ENCODE measurements at places on chromosomes 7 and 10. TPM values are rescaled to one million over a fixed set of nuclear protein-coding genes. Genes with fewer than 3 reads are reported as not detected.

- no peaks in the 10 kb centered on the region for H3K36me3 ChIP-seq
- no peaks in the 10 kb centered on the region for H3K27me3 ChIP-seq
- no peak for DNase-seq
- H3K4me3 ChIP-seq: no peak overlapping the region
- H3K27ac ChIP-seq: no peak overlapping the region
Observed at GRCh38 chr10:9051328-9051974, 997.0 kb downstream of the GATA3 start.

- H3K4me1 ChIP-seq: no peaks in the 10 kb centered on the region
- DNase-seq: no peak
- H3K27ac ChIP-seq: no peak overlapping the region
- H3K27me3 ChIP-seq: no peaks in the 10 kb centered on the region
- no peaks in the 10 kb centered on the region for H3K36me3 ChIP-seq
Observed at GRCh38 chr10:6514844-6515780, 65.0 kb downstream of the PRKCQ start.

The PVRIG gene
- 1.4 TPM for total RNA-seq

GRCh38 chr7:107394276-107394675 is 75.6 kb upstream of the GPR22 start:
- H3K4me1 ChIP-seq: no peaks in the 10 kb centered on the region
- no peak for DNase-seq
- H3K36me3 ChIP-seq: no peaks in the 10 kb centered on the region
- no peak overlapping the region for H3K4me3 ChIP-seq
- no peak overlapping the region for H3K27ac ChIP-seq

GRCh38 chr7:100163006-100163531 is 4.5 kb upstream of the TRAPPC14 start:
- no peaks in the 10 kb centered on the region for H3K27me3 ChIP-seq
- no peak overlapping the region for H3K27ac ChIP-seq
- peaks cover 4% of the 10 kb centered on the region for H3K4me1 ChIP-seq
- no peak for DNase-seq
- no peaks in the 10 kb centered on the region for H3K36me3 ChIP-seq

The PRRT4 gene
- total RNA-seq: 0.26 TPM

The NPSR1 gene
- not detected for total RNA-seq

DNA sequence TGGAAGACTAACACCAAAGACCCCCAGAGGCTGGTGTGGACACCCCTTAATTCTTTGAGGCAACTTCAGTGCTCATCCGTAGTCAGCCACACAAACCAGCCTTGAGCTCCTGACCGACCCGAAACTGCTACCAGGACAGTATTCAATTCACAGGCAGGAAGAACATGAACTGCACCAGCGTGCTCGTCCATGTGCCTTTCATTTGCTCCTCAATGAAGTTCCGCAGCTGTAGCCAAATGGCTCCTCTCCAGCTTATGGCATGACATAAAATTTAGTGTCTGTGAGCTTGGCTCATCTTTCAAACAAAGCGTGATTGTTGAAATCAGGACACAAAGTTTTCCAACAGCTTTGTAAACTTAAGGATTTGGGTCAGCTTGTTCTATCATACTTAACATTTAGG is 144.1 kb upstream of the FAM171A1 start:
- no peak overlapping the region for H3K4me3 ChIP-seq
- H3K36me3 ChIP-seq: no peaks in the 10 kb centered on the region
- H3K4me1 ChIP-seq: no peaks in the 10 kb centered on the region
- no peaks in the 10 kb centered on the region for H3K27me3 ChIP-seq

DNA sequence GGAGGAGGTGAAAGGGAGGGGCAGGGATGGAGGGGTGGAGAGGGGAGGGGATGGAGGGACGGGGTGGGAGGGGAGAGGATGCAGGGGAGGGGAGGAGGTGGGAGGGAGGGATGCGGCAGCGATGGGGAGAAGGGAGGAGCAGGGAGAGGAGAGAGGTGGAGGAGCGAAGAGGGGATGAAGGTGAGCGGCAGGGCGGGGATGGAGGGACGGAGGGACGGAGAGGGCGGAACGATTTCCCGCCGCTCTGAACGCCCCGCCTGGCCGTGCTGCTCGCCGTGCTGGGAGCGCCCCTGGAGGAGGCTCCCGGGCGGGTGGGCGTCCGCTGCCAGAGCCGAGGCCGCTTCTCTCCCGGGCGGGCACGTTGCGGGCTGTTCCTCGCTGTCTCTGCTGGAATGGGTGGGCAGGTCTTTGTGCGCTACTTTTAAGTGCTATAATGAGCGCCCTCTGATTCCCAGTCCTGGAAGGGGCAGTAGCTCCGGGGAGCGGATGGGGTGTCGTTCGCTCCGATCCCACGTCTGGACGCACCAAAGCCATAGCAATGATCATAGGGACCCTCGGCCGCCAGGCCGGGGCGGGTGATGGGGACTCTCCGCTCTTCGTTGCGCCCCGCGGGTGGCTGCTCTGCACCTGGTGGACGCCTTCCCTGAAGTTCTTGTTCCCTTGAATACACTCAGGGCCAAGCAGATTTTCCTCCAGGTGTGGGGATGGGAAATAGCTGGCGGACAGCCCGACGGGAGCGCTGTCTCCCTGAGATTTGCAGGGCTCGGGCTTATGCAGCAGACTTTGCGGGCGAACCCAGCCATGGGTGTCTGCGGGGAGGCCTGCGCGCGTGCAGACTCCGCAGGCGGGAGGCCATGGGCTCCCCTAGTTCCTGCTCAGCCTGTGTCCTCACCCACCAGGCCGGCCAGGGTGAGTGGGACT is 81.1 kb upstream of the CPXM2 start:
- no peak for DNase-seq
- no peak overlapping the region for H3K27ac ChIP-seq
- no peak overlapping the region for H3K4me3 ChIP-seq
- H3K27me3 ChIP-seq: peaks cover 64% of the 10 kb centered on the region
- no peaks in the 10 kb centered on the region for H3K4me1 ChIP-seq
- no peaks in the 10 kb centered on the region for H3K36me3 ChIP-seq

GRCh38 chr10:119578355-119578754 is 18.4 kb downstream of the TIAL1 start:
- no peak for DNase-seq
- H3K27me3 ChIP-seq: no peaks in the 10 kb centered on the region
- no peak overlapping the region for H3K4me3 ChIP-seq
- H3K4me1 ChIP-seq: no peaks in the 10 kb centered on the region

- no peaks in the 10 kb centered on the region for H3K36me3 ChIP-seq
- no peak for DNase-seq
- no peaks in the 10 kb centered on the region for H3K27me3 ChIP-seq
- H3K4me3 ChIP-seq: no peak overlapping the region
- H3K27ac ChIP-seq: peak overlapping the region; percentile 55
- peaks cover 11% of the 10 kb centered on the region for H3K4me1 ChIP-seq
Observed at GRCh38 chr7:143279186-143280098, 5.3 kb upstream of the TMEM139 start.

DNA sequence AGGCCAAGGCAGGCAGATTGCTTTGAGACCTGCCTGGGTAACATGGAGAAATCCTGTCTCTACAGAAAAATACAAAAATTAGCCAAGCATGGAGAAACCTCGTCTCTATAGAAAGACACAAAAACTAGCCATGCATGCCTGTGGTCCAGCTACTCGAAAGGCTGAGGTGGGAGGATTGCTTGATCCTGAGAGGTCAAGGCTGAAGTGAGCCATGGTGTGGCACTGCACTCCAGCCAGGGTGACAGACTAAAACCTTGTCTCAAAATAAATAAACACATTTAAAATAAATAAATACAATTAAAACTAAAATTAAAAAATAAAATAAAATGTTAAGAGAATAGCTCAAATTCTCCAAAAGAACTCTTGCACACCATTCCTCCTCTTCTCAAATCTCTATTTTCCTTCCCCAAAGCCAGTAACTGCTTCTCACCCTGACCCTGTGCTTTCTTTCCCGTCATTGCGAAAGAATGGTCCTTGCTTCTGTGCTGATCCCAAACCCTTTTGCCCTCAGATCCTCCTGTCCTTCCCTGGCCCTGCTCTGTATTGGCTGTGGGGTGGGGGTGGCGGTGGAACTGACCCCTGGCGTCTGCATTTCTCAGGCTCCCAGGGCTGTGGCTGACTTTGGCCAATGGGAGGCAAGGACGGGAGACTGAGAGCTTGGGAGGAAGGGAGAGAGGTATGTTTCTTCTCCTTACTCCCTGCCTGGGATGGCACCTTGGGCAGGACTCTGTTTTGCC is 12.4 kb downstream of the SRGN start:
- no peak overlapping the region for H3K4me3 ChIP-seq
- H3K36me3 ChIP-seq: peaks cover 31% of the 10 kb centered on the region
- no peak for DNase-seq
- H3K27ac ChIP-seq: no peak overlapping the region

The SPACDR gene
- total RNA-seq: 1.8 TPM

The IGFBP3 gene
- 87.0 TPM for total RNA-seq

- H3K36me3 ChIP-seq: no peaks in the 10 kb centered on the region
- H3K27ac ChIP-seq: peak overlapping the region; percentile 95
- H3K4me1 ChIP-seq: peaks cover 28% of the 10 kb centered on the region
- no peak for DNase-seq
- H3K27me3 ChIP-seq: no peaks in the 10 kb centered on the region
Observed at GRCh38 chr7:2864999-2865670, 21.0 kb upstream of the GNA12 start.

The AGAP9 gene
- 6.0 TPM for total RNA-seq

GRCh38 chr7:74283858-74284447 is 5.3 kb upstream of the CLIP2 start:
- no peak overlapping the region for H3K27ac ChIP-seq
- H3K4me3 ChIP-seq: no peak overlapping the region
- no peaks in the 10 kb centered on the region for H3K36me3 ChIP-seq
- peaks cover 19% of the 10 kb centered on the region for H3K4me1 ChIP-seq

The SFRP4 gene
- total RNA-seq: 6.7 TPM

- H3K36me3 ChIP-seq: no peaks in the 10 kb centered on the region
- no peak for DNase-seq
- H3K27me3 ChIP-seq: no peaks in the 10 kb centered on the region
- H3K27ac ChIP-seq: no peak overlapping the region
- H3K4me1 ChIP-seq: no peaks in the 10 kb centered on the region
Observed at GRCh38 chr7:38448054-38448453, 174.6 kb upstream of the TARP start.

The CFAP69 gene
- 3.0 TPM for total RNA-seq

DNA sequence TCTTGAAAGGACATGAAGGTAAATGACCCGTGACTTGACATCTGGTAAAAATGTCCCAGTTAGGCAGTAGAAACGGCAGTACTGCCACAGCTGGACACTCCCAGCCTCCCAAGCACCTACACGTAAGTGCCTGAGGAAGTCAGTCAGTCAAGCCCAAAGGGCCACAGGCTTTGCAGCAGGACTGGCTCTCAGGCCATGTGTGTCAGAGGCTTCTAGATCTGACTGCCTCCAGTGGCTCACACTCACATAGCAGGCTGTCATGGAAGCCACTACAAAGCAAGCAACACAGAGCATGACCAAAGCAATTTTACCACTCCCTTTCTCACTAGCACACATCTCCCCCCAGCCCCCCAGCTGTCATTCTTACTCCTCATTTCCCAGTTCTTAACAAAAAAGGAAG is 17.8 kb upstream of the CCNJ start:
- no peak overlapping the region for H3K4me3 ChIP-seq
- no peaks in the 10 kb centered on the region for H3K4me1 ChIP-seq
- no peak for DNase-seq
- no peaks in the 10 kb centered on the region for H3K27me3 ChIP-seq
- no peaks in the 10 kb centered on the region for H3K36me3 ChIP-seq

The COG5 gene
- total RNA-seq: 39.6 TPM

The PAPSS2 gene
- 210 TPM for total RNA-seq

Measured in upper lobe of right lung (tissue), 1 donor.